ENCODE measurements at places on chromosomes 1 and 21.

- no peaks in the 10 kb centered on the region for H3K27me3 ChIP-seq
- no peak for DNase-seq
- H3K27ac ChIP-seq, result no peak overlapping the region
Measured at GRCh38 chr1:201140235-201140940, 13.4 kb upstream of the ASCL5 start.

- DNase-seq, result no peak
- H3K4me1 ChIP-seq, result no peaks in the 10 kb centered on the region
- peak within 1 kb of the TSS; percentile 40 for H3K4me3 ChIP-seq
- H3K27me3 ChIP-seq, result peaks cover 51% of the 10 kb centered on the region
- H3K36me3 ChIP-seq, result no peaks in the 10 kb centered on the region
- no peak within 1 kb of the TSS for H3K27ac ChIP-seq
Measured at GRCh38 chr1:14598498-14599182, at the start of gene KAZN. TSS of gene KAZN (plus strand) at chr1:14598685.

DNA sequence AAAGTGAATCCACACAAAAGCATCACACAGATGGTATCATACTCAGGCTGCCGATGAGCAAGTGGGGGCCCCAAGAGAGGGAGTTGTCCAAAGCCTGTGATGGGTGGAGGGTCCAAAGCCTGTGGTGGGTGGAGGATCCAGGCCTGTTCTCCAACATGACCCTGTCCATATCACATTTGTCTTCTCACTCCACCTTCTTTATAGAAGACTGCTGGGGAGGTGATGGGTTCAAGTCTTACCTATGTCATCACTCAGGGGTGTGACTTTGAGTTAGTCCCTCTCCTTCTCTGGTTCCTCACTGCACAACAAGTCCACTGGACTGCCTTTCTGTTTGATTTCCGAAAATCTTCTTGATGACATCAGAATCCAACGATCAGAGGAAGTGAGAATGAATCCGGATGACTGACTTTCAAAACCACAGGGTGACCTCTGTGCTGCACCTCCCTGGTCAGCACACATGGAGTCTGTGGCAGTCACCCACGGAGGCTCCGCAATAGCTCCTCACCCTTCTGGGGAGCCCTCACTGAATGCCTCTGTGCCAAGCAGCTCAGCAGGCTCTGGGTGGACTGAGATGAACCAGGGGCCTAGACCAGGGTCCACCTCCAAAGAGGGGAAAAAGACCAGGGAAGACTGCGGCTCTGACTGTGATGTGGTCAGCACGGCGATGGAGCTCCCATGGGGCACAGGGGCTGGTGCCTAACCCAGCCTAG lies 166.8 kb downstream of the HIVEP3 start:
- no peaks in the 10 kb centered on the region for H3K27me3 ChIP-seq
- peaks cover 41% of the 10 kb centered on the region for H3K4me1 ChIP-seq
- peak overlapping the region; percentile 77 for H3K27ac ChIP-seq
- no peak overlapping the region for H3K4me3 ChIP-seq
- H3K36me3 ChIP-seq, result no peaks in the 10 kb centered on the region

DNA sequence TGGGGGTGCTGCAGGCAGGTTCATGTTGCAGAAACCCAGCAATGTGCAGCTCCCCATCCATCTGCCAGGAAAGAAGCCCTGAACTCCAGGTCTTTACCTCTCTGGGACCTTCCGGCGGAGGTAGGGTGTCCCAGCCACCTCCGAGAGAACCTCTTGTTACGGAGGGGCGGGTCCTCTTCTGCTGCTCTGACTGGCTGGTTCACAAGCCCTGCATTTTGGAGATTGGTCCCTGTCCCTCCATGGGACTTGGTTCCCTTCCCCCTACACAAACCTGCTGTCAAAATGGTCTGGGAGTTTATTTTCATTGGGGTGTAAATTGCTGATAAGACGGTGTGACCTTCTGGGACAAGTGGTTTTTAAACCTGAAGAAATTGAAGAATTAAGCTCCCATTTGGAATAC lies 8.0 kb upstream of the CELSR2 start:
- no peak overlapping the region for H3K4me3 ChIP-seq
- H3K4me1 ChIP-seq, result peaks cover 4% of the 10 kb centered on the region
- H3K27ac ChIP-seq, result no peak overlapping the region
- no peak for DNase-seq

GRCh38 chr21:35333831-35334618 lies 284.9 kb upstream of the RUNX1 start:
- no peak overlapping the region for H3K27ac ChIP-seq
- peaks cover 3% of the 10 kb centered on the region for H3K4me1 ChIP-seq
- H3K36me3 ChIP-seq, result no peaks in the 10 kb centered on the region

GRCh38 chr1:8831340-8831739 lies 13.9 kb upstream of the RERE start:
- no peak overlapping the region for H3K4me3 ChIP-seq
- H3K27me3 ChIP-seq, result no peaks in the 10 kb centered on the region
- no peak overlapping the region for H3K27ac ChIP-seq
- no peak for DNase-seq
- peaks cover 10% of the 10 kb centered on the region for H3K4me1 ChIP-seq

DNA sequence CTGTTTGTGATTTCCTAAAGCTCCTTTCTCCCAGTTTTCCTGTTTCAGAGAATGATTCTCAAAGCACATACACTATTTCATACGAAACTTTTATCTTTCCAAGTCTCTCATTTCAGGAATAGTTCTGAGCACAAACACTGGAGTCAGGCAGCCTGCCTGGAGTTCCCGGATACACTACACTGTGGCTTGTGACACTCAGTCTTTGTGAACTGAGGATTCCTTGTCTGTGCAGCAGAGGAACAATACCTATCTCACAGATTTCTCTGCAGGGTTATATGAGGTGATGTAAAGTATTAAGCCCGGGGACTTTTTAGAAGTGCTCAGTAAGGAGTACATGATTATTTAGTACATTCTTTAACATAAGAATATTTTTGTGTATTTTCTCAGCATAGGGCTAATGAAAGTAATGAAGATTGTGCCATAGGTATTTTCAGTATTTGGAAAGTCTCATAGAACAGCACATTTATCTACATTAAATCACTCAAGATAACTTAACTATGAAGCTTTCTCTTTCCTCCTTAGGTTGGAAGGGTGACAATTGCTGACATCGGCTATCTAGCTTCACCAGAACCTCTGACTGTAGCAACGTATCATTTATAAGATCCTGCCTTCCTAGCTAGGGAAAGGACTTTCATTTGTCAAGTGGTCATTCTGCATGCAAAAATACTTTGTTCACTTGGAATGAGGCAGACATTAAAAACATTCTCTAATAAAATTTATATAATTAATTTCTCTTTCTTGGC lies 12.9 kb downstream of the GBP2 start:
- H3K4me1 ChIP-seq, result no peaks in the 10 kb centered on the region
- DNase-seq, result no peak
- no peaks in the 10 kb centered on the region for H3K27me3 ChIP-seq
- H3K27ac ChIP-seq, result no peak overlapping the region

- H3K4me3 ChIP-seq, result peak overlapping the region; percentile 59
- H3K27ac ChIP-seq, result peak overlapping the region; percentile 70
Measured at GRCh38 chr1:228735871-228736586, 750 bp downstream of the RHOU start.

DNA sequence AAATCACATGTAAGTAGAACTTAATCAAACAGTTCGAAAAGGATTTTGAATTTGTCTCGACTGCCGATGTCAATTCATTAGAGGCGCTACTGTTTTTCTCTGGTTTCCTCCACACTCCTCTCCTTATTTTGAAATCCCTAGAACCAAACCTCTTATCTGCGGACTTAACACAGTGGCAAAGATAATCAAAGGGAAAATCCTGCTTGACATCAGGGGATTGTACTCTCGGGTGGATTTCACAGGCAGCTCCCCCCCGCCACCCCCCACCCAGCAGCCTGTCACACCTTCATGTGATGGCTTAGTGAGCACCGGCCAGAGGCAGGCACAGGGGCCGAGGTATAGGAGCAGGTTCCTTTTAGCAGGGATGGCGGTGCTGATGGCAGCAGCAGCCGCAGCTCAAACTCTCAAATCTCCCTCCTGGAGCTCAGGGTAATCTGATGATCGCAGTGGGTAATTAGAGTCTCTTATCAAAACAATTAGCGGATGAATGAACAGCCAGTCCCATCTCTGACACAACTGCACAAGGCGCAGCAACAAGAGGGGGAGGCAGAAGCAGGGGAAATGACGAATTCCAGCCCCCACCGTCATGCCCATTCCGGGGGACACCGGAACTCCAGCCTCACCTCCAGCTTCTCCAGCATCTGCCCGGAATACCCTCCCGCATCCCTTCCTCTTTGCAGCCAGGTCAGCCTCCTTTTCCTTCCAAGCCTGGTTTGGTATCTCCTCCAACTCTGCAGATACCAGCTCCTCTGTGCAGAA lies 80.3 kb downstream of the SSBP3 start:
- peaks cover 4% of the 10 kb centered on the region for H3K4me1 ChIP-seq
- H3K27me3 ChIP-seq, result no peaks in the 10 kb centered on the region
- peaks cover 49% of the 10 kb centered on the region for H3K36me3 ChIP-seq
- no peak overlapping the region for H3K4me3 ChIP-seq

DNA sequence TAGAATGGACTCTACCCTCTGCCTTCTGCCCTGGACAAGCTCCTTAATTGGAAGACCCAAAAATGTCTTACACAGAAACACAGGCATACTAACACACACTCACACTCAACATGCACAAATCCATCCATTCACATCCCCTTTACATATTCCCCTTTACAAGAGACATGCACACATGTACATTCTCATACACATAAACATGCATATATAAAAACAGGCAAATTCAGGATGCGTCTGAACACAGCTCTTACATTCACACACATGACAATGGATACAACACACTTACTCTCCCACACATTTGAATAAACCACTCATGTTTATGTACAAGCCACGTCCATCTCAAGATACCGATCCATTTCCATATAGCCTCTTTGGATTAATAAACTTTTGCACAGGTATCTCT lies 84.4 kb downstream of the HMGB4 start:
- H3K4me1 ChIP-seq, result no peaks in the 10 kb centered on the region
- DNase-seq, result no peak
- no peak overlapping the region for H3K4me3 ChIP-seq
- no peak overlapping the region for H3K27ac ChIP-seq
- no peaks in the 10 kb centered on the region for H3K36me3 ChIP-seq

Data from thymus (tissue), 14 donors.